T1000 (cell line): ENCODE measurements at places on chromosomes 5 and 9.

- no peak for DNase-seq
Observed at GRCh38 chr9:72749276-72749675, 203.6 kb downstream of the ALDH1A1 start.

DNA sequence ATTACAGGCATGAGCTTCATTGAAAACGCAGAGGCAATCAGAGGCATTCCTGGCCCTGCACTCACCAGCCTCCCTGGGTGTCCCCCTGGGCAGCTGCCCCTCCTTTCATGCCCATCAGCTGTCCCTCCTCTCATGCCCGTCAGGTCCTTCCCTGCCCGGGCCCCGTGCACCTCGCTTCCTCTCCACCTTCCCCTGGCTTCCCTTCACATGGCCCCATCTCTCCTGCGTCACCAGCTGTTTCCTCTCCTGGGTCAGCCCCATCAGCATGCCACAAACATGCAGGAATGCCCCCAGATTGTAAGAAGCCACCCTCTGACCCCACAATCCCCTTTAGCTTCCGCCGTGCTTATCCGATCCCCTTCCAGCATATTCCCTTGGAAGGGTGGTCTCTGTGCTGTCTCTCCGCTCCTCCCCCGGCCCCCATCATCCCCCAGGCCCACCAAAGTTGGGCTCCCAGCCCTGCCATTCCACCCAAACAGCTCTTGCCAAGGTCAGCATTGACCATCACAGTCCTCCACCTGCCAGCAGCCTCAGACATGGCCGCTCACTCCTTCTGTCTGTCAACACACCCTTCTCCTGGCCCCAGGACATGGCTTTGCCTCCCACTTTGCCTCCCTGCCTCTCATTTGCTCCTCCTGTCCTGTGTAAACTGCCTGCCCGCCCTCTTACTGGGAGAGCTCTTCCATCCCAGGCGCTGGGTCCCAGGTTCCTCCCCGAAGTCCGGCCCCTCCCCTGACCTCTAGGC is 98.6 kb upstream of the IER5L start:
- no peak for DNase-seq

- no peak for DNase-seq
Observed at GRCh38 chr5:31911291-31912265, 262.5 kb downstream of the GOLPH3 start.

DNA sequence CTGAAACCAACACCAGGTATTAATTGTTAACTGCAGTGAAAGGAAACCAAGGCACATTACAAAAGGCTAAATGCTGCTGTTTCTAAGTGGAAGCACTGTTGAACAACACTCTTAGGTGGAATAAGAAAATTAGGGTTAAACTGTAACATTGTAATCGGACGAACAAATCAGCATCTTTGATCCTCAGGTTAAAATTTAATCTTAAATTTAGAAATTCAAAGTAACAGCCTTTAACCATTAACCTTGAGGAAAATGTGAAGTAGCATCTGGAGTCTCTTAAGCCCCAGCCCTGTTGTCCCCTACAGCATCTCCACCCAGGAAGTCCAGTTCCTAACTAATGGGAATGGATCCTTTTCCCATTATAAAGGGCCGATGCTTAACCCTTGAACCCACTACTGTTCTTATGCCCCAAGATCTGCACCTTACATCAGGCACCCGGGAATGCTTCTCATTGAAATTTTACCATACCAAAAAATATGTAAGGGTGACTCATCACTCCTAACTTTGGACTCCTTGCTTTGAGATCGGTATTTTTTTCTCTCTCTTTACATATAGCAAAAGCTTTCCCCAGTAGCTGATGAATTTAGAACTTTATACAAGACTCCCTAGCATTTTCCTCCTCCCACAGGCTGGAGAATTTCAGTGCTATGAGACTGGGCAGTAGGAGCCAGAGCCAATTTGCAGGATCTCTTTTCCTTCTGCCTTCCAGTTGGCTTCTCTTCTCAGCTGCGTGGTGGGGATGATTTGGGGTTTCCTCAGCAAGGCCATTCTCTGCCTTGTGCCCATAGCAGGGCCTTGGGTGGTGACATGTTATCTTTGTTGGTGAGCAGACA is 32.0 kb upstream of the ITGA2 start:
- DNase-seq: no peak

DNA sequence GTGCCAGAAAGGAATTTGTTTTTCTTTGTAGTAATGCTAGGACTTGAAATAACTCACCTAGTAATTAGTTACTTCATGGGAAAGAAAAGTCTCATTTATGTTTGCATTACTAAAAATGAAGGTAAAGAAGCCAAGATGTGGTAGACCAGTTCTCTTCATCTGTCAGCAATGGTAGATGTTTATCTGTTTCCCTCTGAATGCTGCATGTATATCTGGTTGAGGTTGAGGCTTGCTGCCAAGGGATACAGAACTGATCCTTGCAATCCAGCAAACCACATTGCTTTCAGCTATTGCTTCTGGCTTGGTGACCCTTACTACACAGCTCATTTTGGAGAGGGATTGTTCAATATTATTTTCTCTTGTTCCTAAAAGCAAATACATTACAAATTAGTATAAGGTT is 73.6 kb downstream of the ZNF474 start:
- DNase-seq: no peak

DNA sequence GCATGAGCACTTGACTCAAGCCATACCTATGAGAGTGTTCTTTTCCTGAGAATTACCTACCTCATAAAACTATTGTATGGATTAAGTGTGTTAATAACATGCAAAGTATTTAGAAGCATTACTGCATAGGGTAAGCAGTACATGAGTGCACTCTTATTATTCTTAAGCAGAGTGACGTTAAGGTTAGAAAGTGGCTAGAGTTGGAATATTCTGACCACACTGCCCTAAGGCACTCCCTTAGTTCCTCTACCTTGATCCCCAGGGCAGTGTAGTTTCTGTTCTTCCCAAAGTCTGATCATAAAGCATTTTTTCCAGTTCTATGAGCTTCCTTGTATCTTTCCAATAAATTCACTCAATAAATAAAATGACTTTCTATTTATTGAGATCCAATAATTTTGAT is 189.2 kb downstream of the PCSK1 start:
- no peak for DNase-seq

DNA sequence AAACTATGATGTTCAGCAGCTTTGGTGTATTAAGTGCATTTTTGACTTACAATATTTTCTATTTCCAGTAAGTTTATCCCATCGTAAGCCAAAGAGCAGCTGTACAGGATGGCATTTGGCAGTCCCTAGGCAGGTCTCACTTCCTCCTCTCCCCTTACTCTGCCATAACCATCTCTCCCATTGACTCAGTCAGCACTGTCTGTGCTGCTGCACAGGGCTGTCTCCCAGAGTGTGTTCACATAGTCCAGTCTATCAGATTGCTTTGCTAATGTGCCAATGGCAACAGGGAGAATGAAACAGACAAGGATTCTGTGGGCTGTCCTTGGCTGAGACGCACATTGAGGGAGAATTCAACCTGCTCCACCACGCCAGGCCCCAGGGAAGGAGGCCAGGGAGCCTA is 47.0 kb upstream of the CAST start:
- DNase-seq: no peak

DNA sequence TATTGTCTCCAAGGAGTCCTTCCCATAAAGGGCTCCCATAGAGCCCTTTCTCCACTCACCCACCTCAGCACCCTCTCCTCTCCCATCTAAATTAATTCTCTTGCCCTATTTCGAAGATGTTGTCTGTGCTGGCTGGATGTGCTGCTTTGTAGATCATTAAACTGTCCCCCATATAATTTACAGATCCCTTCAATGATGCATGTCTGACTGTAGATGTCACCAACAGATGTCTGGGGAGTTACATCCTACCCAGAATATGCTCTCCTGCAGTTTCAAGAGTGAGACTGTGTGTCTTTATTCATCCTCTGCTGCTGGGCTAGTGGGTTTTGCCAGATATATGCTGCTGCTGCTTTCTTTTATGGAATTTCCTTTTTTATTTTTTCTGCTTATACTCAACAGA is 351.2 kb downstream of the MLLT3 start:
- no peak for DNase-seq

- DNase-seq: no peak
Observed at GRCh38 chr9:7266911-7267595, 509.3 kb downstream of the KDM4C start.

DNA sequence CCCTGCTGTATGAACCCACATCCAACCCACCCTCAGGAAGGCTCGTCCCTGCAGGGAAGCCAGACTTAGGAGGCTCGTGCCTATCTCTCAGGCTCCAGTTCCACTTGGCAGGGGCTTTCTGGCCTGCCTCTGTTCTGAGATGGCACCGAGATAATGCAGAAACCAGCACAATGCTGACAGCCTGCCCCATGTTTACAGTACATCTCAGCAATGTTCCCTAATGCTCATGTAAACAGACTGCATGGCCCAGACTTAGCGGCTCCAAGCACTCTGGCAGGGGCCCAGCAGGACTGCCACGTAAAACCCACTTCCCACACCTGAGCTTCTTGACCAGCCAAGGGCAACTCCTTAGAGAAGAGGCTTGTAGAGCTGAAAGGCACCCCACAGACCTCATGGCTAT is 499.5 kb upstream of the BRINP1 start:
- no peak for DNase-seq
